Activated T-helper 9 cell treated with anti-CD3 and anti-CD28 coated beads, Interleukin-2, amount 50 U/mL, for 16 hours (primary cell): ENCODE measurements at places on chromosomes 11 and 22.

DNA sequence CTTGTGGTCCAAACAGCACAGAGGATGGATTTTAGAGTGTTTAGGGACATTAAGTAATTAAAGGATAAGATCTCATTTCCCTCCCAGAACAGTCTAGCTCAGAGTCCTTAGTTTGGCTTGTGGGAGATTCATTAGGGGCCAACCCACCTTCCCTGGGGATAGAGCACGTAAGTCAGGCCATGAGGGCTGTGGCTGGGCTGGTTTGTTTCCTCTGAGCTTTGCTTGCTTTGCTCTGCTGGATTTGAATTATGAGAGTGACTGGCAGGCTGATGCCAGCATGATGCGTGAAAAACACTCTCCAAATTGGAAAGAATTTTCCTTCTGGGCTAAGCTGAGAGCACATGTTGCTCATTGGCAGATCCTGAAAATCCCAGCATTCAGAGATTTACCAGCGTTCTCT lies 84.7 kb upstream of the HEPHL1 start:
- no peak for DNase-seq

- no peak for DNase-seq
These were observed 843.2 kb downstream of the KCNA4 start for GRCh38 chr11:29173660-29174062.

DNA sequence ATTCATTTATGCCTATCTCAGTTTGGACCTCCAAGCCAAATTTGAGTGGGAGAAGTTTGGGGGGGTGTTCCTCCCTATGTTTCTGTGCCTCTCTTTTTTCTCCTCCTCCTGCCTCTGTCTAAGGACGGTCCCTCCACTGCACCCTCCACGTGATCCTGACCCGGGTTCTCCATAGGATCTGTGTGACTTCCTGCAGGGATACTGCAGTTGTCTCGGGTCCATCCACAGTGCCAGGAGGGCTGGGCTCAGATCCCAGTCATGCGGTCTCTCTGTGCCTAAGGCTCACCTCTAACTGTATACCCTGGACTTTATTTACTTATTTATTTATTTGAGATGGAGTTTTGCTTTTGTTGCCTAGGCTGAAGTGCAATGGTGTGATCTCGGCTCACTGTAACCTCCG lies 1354.5 kb downstream of the BRD1 start:
- no peak for DNase-seq

DNA sequence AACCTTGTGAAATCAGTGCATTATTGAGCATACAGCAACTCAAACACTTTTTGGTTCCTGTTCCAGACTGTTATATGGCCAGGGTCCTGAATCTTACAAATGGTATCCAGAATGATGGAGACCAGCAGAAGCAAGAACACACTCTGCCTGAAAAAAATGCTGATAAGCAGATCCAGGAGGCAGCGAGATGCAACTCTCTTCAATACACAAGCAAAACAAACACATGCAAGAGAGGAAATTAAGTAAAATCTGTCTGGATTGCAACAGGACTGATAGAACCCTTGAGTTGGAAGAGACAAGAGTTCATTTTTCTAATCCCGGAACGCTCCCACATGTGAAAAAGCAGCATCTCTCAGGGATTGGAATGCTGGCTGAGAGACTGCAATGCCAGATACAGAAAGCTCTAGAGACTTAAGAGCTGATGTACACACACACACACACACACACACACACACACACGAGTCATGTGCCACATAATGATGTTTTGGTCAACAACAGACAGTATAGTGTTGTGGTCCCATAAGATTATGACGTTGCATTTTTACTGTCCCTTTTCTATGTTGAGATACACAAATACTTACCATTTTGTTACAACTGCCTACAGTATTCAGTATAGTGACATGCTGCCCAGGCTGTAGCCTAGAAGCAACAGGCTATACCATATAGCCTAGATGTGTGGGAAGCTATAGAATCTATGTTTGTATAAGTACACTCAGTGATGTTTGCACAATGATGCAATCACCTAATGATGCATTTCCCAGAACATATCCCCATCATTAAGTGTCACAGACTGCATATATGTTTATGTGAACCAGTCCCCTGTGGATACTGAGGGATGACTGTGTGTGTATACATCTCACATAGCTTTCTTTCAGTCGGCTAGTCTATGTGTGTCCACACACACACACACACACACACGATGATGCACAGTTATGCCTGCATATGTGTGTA lies 406.6 kb downstream of the LARGE1 start:
- DNase-seq = no peak

DNA sequence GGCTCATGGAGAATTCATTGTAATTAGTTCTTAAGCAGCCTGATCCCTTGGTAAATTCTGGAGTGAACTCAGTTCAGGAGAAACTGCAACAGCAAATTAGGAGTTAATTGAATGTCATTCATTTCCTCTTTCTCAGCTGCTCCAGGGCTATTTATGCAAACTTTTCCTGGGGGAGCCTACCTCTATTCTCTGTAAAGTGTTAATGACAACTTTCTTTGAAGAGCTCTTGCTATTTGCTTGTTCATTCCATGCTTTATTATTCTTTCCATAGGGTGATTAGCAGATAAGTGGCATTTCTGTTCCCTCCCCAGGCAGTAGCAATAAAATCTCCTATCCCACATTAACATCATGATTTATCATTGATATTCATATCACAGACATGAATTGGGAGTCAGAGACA lies 267.6 kb upstream of the DDI1 start:
- DNase-seq = no peak

GRCh38 chr22:49567899-49568750 lies 259.5 kb downstream of the BRD1 start:
- DNase-seq = no peak

DNA sequence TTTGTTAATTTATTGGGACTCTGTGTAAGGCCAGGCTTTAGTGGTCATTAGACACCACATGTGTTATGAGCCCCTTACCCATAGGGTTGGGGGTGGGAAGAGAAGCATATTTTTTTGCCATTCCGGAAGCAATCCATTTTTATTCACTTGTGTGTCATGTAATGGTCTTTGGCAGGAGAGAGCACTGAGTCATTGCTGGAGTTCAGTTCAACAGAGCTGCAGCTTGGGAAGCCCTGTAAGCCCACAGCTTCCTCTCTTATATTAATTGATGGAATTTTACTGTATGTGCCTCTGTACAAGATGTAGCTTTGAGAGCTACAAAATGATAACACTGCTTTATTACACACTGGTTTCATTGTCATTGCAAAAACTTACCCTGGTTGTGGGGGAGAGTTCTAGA lies 177.3 kb upstream of the SORL1-AS1 start:
- no peak for DNase-seq

DNA sequence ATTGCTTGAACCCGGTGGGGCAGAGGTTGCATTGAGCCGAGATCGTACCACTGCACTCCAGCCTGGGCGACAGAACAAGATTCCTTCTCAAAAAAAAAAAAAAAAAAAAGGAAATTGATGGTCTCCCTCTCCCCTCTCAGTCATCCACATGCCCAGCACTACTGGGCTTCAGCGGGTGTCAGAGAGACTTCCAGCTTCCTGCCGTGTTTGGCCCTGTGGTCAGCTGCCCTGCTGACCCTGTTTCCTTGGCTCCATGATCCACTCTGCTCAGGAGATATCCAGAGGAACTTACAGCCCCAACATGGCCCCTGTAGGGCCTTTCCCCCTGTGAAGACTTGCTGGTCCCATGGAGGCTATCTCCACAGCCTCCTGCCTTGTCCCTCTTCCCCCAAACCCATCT lies 6.1 kb upstream of the PNPLA3 start:
- DNase-seq = no peak

DNA sequence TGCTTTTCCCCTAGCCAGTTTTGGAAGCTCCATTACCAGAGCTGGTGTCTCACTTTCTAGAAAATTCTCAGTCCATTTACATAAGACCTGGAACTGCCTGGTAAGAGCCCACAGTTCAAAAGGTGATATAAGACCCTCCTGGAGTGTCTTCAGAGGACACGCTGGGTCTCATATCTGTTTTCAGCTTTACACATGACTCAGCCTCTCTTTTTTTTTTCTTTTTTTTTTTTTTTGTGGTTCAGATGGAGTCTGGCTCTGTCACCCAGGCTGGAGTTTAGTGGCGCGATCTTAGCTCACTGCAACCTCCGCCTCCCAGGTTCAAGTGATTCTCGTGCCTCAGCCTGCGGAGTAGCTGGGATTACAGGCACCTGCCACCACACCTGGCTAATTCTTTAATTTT lies 30.7 kb downstream of the WEE1 start:
- no peak for DNase-seq

- no peak for DNase-seq
These were observed 16.1 kb downstream of the RRAS2 start for GRCh38 chr11:14342906-14343305.

- DNase-seq = no peak
These were observed 55.1 kb downstream of the CEP164 start for GRCh38 chr11:117382746-117383145.

- peak; percentile 87 for DNase-seq
These were observed 3.4 kb downstream of the CD82 start for GRCh38 chr11:44568658-44569473.

DNA sequence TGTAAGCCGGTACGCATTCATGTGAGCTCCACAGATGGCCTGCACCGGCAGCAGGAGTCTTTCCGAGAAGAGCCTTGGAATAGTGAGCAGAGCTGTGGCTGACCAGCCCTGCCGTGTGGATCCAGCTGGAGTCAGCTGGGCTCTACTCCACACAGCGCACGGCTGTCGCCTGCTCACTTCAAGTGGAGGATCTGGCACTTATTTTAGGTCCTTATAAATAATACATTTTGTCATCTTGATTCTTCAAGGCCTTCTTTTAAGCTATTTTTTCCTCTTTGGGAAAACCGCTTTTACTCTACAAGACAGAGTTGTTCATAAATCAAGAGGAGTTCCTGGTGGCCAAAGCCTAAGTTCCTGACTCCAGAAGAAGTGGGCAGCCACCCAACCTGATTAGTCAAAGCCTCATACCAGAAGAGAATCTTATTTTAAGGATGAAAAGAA lies 93.8 kb downstream of the KCNC1 start:
- no peak for DNase-seq

DNA sequence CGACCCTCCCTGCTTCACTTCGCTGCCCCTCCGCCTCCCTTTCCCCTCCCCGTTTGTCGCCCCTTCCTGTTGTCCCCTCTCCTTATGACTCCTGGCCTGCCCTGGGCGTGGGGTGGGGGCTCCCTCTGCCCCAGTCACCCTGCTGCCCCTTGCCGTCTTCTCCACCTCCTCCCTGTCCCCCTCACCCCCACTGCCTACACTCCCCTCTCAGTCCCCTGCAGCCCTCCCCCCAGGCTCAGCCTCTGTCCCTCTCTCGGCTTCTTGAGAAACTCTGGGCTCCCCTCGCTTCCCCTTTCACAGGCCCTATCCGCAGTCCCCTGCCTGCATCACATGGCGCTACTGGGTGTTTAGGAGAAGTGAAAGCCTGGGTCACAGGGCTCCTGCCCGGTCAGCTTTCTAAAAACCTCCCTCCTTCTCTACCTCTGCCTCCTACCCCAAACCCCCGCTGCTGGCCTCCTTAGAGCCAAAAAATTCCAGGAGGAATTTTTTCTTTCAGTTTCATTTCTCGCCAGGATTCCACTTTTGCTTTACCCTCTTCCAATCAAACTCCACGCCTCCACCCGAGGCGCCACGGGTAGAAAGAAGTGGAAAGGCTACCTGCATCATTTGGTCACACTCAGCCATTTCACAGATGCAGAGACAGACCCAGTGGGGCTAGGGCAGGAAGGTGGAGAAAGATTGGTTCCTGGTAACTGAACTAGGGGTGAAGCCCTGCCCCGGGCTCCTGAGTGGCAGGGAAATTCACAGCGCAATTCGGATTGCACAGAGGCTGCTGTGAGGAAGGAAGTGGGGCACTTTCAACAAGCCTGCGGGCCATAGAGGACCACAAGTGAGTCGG lies at the start of gene SLC15A3:
TSS of gene SLC15A3 (minus strand) at position 273 of the 838 bp plus-strand sequence. CDS start 625 bp downstream, outside the sequence.
- no peak for DNase-seq

DNA sequence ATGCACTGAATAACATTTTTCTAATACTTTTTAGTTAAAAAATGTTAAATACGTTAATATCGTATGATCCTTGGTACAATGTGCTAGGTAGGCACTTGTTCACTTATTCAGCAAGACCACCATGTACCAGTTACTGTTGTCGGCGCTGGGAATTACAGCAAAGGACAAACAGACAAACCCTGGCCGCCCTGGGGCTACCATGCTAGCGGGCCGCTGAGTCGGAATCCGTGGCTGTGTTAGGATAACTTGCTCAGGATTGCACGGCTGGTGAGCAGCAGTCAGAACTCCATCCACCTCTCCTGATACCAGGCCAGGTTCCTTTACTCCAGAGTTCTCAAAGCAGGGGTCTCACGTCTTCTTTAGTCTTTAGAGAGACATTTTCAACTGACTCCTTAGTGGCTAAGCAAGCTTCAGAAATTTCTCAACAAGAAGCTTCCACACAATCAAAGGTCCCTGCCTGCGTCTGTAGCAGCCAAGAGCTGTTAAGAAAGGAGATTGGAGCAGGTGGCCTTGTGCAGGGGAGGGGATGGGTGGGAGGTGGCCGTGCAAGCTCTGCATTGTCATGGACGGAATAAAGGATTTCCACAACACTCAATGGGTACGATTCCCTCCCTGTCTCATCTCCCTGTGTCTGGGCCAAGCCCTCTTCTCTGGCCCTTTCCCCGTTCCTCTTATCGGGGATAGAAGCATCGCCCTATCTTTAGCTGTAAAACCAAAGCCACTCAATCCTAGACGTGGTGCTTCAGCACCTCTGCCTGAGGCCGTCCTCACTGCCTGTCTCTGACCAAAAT lies 39.8 kb upstream of the NNMT start:
- DNase-seq = no peak

DNA sequence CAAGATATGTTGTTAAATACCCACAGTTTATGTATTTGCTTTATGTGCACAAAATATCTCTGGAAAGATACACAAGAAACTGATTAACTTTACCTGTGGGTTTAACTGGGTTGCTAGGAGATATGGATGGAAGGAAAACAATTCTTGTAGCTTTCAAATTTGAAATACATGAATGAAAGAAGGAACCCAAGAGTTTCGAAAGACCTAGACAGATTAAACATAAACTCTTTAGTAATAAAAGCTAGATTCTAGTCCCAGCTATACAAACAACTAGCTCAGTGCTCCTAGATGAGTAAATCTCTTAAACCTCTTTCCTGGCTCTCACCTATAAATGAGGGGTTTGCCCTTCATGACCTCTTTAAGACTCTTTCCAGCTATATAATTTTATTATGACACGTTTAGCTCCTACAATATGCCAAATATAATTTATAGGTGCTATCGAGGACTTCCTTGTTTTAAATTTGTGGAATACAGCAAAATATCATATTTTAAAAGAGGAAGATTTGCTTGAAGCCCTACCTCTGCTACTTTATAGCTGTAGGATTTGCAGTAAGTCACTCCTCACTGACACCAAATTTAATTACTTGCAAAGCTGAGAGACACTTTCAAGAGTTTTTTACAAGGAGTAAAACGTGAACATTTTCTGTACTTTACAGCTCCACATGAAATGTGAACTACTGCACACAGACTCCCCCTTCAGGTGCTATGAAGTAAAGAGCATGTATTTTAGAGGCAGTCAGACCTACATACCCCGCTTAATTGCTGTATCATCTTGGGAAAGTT lies 50.7 kb downstream of the RRAS2 start:
- no peak for DNase-seq
